ENCODE measurements at places on chromosomes 3 and 15.
A peak's percentile ranks its signal among the peaks of the same experiment; 100 is the strongest.

DNA sequence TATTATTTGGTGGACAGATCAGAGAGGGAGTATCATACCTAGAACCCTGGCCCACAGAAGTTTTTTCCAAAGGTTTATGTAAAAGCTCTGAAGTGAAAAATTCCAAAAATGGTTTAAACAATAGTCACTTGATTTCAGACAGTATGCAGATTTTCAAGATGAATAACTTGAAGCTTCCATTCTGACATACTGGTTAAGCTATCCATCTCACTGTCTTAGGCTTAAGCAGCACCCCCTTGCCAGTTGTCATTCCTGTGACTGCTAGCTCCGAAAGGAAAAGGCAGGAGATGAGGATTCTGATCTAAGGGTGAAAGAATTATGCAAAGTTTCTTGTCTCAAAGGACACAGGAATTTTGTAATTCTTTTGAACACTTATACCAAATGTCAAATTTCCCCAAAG lies 337.5 kb upstream of the THBS1 start:
- DNase-seq, result no peak

GRCh38 chr3:74883690-74884089 lies 269.2 kb upstream of the CNTN3 start:
- DNase-seq, result no peak

DNA sequence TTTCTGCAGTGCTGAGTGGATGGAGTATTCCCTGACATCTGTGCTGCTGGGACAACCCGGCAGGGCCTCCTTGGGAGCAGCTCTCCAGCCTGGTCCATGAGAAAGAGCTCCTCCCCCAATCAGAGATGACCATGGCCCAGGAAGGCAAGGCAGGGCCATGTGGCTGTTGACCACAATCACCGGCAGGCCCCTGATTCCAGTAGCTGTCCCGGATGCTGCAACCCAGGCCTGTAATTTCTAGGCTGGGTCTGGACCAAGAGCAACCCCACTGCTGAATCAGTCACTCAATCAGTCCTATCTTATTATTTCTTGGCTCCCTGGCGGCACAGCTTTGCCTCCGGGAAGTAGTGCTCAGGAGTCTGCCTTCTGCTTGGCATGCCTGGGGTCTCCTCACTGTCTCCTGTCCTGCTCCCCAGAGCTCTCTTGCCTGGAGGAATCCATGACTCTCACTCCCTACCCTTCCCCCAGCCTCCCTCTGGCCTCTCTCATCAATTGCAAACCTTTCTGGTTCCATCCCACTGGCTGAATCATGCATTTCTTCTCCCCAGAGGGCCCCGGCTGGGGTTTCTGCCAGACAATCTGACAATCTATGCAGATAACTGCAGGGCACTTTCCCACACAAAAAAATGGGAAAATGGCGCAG lies 32.6 kb upstream of the ITGA11 start:
- DNase-seq, result no peak

- DNase-seq, result no peak
These were observed 75.4 kb downstream of the CDC25A start for GRCh38 chr3:48112813-48113212.

GRCh38 chr3:66363148-66363547 lies 137.7 kb downstream of the LRIG1 start:
- DNase-seq, result no peak

DNA sequence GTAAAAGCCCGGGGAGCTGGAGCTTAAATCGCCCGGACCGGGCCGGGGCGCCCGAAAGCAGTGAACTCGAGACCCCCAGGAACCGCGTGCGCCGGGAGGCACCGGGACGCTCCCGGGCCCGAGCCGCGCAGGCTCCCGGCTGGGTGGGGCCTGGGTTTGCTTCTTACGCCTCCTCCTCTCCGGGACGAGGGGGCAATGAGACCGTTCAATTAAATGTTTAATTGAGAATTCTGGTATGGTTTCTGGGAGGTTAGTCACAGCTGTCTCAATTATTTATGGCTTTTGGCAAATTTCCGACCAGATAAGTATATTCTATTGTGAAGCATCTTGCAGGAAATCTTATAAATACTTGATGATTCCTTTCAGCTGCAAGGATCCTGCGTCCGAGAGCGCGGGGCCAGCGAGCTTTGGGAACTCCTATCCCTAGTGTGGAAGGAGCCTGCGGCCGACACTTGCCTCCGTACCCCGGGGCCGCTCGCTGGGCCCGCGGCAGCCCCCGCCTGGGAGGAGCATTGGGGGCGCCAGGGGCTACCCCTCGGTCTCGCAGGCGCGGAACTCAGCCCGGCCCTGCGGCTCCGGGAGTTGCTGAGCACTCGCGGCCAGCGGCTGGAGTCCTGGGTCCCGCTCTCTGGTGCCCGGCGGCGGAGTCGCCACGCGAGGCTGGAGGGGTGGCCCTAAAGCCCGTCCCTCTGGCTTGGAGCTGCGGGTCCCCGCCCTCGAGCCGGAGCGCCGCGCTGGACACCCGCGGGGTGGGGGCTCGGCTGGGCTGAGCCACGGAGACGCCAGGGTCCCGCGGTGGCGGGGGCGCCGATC lies 10.3 kb downstream of the ISL2 start:
- DNase-seq, result peak; percentile 61

DNA sequence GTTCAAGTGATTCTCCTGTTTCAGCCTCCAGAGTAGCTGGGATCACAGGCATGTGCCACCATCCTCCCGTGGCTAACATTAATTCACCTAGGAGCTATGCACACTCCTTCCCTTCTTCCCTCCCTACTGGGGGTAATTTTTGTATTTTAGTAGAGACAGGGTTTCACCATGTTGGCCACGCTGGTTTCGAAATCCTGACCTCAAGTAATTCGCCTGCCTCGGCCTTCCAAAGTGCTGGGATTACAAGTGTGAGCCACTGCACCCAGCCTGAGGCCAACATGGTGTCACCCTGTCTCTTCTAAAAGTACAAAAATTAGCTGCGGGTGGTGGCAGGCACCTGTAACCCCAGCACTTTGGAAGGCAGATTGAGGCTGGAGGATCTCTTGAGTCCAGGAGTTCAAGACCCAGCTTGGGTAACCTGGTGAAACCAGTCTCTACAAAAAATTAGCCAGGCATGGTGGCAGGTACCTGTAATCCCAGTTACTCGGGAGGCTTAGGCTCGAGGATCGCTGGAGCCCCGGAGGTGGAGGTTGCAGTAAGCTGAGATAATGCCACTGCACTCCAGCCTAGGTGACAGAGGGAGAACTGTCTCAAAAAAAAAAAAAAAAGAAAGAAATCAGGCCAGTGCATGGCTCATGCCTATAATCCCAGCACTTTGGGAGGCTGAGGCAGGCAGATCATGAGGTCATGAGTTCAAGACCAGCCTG lies 6.1 kb downstream of the RNU5B-1 start:
- DNase-seq, result peak; percentile 41

- DNase-seq, result peak; percentile 56
These were observed 15.0 kb downstream of the PTH1R start for GRCh38 chr3:46892285-46893145.

DNA sequence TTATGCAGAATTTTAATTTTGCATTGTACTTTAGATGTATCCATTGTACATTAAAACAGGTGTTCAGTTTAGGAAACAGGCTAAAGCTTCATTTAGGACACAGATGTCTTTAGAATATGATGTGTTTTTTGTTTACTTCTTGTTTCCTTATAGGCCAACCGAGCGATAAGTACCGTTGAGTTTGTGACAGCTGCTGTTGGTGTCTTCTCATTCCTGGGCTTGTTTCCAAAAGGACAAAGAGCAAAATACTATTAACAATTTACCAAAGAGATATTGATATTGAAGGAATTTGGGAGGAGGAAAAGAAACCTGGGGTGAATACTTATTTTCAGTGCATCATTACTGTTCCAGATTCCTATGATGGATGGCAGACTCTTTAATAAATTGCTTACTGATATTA lies 29.4 kb downstream of the PLAAT1 start:
- no peak for DNase-seq

- DNase-seq, result peak; percentile 95
These were observed 559.6 kb upstream of the MDFIC2 start for GRCh38 chr3:70871909-70872656.

DNA sequence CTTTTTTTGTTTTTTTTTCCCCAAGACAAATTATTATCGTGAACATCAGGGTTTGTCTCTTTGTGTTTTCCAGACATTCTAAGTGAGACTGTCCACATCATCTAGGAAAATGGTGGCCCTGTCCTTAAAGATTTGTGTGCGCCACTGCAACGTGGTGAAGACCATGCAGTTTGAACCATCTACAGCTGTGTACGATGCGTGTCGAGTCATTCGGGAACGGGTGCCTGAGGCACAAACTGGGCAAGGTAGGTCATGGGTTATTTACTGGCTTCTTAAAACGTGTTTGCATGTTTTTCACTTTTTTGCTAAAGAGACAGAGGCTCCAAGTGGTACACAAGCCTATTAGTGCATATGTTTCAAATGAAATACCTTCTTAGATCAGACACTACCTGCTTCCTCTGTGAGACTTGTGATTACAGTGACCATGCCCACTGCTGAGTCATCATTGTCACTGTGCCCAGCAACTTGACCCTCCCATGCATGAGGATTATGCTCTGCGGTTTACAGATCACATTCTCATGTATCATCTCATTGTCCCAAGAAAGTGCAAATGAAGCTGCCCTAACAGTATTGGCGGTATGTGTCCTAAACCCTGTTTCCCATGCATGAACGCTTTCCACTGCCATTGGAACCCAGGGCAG lies 395.2 kb upstream of the TPM1 start:
- DNase-seq, result peak; percentile 69

DNA sequence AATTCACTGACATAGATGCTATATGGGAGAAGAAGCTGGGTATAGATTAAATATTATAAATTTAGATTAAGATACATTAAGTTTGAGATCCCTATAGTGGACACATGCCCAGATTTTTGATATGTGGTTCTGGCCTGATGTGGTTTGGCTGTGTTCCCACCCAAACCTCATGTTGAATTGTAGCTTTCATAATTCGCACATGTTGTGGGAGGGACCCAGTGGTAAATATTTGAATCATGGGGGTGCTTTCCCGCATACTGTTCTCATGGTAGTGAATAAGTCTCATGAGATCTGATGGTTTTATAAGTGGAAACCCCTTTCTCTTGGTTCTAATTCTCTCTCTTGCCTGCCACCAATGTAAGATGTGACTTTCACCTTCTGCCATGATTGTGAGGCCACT lies 189.4 kb upstream of the CD96 start:
- DNase-seq, result no peak

All from HCEC 1CT (cell line).